Central memory CD4-positive, alpha-beta T cell (primary cell): ENCODE measurements at places on chromosomes 5 and 9.

DNA sequence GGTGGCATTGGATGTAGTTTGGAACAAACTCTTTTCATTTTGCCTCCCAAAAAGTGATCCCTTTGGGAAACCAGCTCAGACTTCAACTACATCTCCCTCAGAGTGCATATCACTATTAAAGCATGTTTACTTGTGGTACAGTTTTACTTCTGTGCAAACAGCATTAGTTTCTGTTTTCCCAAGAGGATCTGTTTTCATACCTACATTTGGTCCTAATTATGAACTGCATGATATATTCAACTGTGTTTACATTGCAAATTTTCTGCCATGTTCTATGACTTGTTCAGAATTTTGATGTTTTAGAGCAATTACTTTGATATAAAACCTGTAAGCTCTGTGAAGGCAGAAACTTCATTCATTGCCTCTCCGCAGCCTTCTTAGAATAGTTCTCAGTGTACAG lies 681.5 kb upstream of the ACO1 start:
- no peak for DNase-seq

- no peak for DNase-seq
These were observed 283.6 kb upstream of the PRDM9 start for GRCh38 chr5:23223846-23224245.

GRCh38 chr5:103259705-103260355 lies 1.3 kb downstream of the MACIR start:
- peak; percentile 16 for DNase-seq

DNA sequence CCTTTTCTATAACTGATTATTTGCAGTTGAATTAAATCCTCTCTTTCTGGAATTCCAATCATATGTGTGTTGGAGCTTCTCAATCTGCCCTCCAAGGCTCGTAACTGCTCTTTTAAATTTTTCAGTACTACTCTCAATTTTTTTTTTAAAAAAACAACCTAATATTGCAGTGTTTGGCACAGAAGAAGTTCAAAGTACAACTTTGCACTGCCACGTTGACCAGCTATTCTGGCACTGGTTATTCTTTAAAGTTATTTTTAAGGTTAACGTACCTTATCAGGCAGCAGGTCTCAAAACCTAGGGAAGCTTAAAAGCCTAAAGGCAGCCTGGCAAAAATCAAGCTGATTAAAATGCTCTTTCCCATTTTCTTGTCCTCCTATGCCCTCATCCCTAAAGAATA lies 120.5 kb downstream of the GHR start:
- no peak for DNase-seq

DNA sequence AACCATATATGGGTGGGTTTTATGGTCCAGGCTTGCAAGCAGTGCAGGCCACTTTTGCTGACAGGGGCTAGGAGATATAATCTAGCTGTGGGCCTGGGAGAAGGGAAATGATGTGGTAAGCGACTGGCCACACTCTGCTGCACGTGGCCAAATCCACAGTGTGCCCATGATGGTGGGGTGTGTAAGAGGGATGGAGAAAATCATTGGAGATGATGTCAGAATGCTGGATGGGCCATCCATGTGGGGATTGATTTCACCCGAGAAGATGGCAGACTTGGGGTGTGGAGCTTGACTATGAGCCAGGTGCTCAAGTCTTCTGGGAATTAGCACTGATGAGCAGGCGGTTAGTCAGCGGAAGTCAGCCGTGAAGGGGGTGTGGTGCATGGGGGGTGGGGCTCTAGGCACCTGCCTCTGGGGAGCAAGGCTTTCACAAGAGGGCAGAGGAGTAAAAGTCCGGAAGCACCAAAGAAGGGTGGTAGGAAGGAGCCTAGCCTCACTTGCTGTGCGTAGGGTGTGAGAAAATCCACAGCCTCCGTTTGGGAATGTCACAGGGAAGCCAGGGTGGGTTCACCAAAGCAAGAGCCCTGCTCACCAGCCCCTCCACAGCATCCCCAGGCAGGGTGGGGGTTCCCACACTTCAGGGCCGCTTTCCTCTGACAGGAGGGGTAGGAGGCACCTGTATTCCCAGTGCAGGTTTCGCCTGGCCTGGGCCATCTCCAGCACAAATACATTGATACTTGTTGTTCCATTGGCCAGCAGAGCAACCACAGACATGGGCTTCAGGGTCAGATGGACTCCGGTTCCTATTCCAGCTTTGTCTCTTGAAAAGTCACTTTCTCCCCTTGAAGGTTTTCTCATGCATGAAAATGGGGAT lies 44.5 kb upstream of the ANGPTL2 start:
- no peak for DNase-seq

- DNase-seq: no peak
These were observed 78.0 kb downstream of the GABRA6 start for GRCh38 chr5:161763571-161763970.
